Endothelial cell (in vitro differentiated cells): ENCODE measurements at places on chromosomes 1 and 21.
A peak's percentile ranks its signal among the peaks of the same experiment; 100 is the strongest.

DNA sequence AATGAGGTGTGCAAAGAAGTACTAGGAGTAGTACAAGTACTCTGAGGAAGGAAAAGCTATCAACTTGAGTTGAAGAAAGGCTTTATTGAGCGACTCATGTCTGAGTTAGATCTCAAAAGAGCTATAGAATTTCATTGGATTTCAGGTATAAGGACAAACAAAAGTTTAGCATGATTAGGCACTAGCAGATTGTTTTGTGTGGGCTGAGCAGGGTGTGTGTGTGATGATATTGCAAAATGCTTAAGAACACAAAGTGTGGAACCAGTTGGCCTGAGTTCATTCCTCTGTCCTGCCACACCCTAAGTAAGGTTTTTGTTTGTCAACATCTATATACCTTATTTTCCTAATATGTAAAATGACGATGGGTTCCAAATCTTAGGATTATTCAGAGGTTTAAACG, 158.9 kb downstream of the KCNK2 start:
- DNase-seq = no peak

- no peak for DNase-seq
Observed at GRCh38 chr1:207309745-207310273, 11.7 kb upstream of the CD55 start.

DNA sequence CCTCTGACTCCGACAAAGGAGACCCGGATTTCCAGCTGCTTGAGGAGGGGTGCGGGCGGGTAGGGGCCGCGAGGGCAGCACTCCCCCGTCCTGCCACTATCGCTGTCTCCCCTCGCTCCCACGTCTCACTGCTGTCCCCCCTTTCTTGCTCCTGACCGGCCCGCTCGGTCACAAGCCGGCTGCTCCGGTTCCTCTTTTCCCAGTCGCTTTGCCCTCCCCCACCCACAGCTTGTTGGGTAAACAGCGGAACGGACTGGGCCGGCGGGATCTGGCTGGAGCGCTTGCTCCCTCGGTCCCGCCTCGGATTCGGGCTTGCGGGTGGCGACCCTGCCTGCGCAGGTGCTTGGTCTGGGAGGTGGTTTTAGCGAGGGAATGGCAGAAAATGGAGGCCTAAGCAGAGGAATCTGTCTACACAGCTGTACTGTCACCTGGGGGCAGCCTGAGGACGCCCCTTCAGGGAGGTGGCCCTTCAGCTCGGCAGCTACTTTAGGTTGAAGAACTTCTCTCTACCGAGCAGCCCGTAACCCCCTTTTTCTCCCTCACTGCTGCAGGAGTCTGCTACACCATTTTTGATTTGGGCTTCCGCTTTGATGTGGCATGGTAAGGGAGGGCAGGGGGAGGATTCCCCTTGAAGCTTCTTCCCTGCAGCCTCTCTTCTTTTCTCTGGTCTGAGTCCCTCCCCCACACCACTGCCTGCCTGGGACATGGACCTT, 645 bp downstream of the ATP6V0B start:
- no peak for DNase-seq

- DNase-seq = no peak
Observed at GRCh38 chr21:43363506-43364260, 63.2 kb downstream of the SIK1 start.

DNA sequence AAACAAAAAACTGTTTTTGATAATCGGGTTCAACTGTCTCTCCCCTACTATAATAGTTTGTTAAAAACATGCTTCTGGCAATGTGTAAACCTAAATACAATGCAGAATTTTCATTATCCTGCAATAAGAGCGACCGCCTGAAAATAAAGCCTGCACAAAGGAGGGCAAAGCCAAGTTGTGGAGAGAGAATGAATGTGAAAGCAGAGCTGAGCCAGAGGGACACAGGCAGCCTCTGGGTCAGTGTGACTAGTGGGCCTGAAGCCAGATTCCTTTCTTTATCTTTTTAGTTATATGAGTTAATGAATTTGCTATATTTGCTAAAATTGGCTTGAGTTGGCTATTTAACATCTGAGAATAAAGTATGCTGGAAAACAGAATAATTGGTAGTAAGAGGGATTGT, 615.2 kb downstream of the PLA2G4A start:
- DNase-seq = no peak

DNA sequence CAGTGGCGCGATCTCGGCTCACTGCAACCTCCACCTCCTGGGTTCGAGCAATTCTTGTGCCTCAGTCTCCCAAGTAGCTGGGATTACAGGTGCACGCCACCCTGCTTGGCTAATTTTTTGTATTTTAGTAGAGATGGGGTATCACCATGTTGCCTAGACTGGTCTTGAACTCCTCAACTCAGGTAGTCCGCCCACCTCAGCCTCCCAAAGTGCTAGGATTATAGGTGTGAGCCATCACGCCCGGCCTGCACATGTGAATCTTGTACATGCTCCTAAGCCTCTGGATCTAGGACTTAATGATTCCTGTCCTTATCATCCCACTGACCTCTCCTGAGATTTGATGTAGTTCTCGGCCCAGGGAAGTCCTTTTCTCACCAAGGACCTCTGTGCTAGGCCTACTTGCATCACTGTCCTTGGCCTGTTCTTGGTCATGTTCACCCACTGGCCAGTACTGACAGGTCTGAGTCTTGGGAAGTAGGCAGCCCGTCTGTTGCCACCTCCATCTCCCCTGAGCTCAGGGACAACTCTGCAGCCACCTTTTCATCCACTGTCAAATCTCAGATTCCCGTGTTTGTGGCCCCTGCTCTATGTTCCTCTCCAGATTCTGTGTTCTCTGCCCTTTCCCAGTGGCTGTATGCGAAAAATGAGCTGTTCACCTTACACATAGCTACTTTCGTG, 9.4 kb downstream of the HYI start:
- DNase-seq = no peak

DNA sequence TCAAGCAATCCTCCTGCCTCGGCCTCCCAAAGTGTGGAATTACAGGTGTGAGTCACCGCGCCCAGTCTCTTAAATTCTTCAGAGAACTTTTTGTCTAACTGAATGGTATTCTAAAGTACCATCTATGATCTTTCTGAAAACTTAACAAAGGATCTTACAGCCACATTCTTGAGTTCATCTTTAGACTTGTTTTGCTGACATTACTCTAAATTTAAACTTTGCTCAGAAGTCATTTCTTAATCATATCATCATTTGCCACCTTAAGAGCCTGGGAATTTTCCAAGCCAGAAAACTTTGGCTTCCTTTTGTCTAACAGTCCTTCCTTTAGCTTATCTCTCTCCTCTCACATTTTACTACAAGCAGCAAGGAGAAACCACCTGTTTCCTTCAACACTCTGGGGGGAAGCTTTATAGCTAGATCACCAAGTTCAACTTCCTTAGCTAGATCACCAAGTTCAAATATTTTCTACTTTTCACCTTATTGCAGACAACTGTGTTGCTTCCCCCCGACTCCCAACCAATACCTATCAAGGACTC, 5.4 kb upstream of the ZBTB8A start:
- DNase-seq = no peak

DNA sequence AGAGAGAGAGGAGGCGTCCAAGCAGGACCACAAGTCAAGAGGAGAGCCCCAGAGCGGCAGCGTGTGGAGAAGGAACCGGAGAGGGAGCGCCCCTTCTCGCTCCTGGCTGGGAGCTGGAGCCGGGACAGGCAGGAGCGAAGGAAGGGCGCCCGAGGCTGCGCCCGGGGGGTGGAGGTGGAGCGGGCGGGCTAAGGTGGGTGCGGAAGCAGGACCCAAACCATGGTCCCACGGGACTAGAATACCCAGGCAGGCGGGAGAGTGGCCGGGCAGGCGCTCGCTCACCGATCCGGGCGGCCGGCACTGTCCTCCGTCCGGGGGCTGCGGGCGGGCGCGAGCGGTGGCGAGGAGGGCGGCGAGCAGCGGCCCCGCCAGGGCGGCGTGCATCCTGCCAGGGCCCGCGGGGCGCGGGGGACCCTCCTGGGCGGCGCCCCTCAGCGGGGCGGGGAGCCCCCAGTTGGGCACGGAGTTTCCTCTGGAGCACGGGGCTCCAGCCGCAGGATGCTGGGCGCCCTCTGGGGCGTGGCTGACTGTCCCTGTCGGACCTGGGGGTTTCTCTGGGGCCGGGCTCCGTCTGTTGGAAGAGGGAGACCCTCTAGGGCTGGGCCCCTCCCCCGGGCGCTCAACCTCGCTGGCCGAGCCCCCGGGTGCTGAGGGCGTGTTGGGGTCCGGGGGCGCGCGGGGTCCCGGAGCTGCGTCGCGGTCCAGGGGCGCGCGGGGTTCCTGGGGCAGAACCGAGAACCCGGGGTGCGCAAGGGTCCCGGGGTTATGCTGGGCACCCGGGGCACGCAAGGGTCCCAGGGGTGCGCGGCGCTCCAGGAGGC, 569 bp downstream of the TRABD2B start:
- DNase-seq = peak; percentile 32

DNA sequence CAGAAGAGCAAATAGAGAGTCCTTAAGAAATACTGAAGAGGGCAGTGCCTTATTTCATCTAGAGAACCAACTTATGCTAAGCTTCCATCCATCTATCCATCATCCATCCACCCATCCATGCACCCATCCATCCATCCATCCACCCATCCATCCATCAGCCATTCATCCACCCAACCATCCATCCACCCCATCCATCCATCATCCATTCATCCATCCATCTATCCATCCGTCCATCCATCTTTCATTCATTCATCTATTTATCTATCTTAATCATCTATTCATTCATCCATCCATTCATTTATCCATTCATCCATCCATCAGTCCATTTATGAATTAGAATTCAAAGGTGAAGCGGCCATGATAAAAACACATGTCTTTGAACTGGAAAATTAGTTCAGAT, 171.5 kb upstream of the FMN2 start:
- DNase-seq = no peak

- no peak for DNase-seq
Observed at GRCh38 chr21:26832546-26832945, 12.7 kb downstream of the ADAMTS1 start.

GRCh38 chr21:25638660-25639550, at the start of gene JAM2:
TSS of gene JAM2 (plus strand) at chr21:25639258. CDS start at chr21:25639822, 564 bp downstream.
- DNase-seq = peak; percentile 30

DNA sequence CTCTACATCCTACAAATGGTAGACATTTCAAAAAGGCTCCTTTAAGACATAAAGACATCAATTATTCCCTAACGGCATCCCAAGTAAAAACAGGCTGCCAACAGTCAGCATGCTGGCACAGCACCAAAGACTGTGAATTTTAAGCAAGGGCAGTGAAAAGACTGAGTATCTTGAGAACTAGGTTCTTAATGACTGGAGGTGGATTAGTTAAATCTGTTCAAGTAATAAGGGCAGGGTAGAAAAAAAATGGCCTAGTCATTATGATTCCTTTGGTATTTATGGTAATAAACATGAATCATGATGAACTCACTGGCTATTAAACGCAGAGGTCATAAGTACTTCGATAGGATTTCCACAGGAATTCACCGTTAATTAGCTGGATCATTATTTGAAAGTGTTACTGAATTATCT, 75.2 kb downstream of the KIFAP3 start:
- no peak for DNase-seq

- DNase-seq = peak; percentile 97
Observed at GRCh38 chr1:43147625-43148327, 24.3 kb downstream of the EBNA1BP2 start.

DNA sequence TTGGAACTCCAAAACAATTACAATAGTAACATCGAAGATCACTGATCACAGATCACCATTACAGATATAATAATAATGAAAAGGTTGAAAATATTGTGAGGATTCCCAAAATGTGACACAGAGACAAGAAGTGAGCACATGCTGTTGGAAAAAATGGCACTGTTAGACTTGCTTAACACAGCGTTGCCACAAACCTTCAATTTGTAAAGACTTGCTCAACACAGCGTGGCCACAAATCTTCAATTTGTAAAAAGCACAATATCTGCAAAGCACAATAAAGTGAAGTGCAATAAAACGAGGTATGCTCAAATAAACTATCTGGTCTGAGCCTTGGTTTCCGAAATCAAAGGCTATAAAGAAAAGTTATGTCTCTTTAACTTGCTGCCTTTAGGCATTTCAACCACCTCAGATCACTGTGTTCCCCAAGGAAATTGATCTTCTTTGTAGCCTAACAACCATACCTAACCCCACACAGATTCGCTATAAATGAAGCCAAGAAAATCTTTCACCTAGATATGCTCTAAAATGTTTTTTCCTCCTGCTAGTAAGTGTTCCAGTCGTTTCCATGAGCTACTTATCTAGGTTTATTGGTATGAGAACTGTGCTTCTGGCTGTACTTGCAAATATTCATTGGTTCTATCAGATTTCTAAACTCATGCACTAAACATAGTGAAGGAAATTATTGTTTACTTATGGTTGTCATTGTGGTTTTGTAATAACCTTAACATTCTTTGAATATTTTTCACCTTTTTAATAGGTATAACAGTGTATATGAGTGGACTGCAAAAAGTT, 13.1 kb upstream of the LPGAT1 start:
- DNase-seq = no peak

DNA sequence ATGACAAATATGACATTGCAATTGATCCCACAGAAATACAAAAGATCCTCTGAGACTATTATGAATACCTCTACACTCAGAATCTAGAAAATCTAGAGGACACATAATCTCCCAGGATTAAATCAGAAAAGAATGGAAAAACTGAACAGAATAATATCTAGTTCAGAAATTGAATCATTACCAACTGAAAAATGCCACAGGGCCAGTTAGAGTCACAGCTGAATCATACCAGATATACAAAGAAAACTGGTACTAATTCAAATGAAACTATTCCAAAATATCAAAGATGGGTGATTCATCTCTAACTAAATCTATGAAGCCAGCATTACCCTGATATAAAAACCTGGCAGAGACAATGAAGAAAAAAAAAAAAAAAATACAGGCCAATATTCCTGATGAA, 149.3 kb downstream of the BRINP3 start:
- no peak for DNase-seq

DNA sequence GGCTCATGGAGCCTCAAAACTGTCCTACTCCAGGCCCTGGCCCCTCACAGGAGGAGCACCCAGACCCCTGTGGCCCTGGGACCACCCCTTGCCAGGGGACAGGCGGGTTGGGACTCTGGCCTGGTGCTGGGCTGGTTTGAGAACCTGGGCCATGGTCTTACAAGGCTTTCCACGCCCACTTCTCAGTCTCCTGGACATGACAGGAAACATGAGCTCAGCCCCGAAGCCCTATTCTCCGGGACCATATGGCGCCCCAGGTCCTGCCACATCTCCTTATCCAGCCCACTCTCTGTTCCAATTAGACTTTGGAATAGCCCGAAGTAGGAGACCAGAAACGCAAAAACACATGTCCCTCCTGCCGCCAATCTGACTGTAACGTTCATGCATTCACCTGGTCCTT, 47.9 kb downstream of the KCNAB2 start:
- no peak for DNase-seq

DNA sequence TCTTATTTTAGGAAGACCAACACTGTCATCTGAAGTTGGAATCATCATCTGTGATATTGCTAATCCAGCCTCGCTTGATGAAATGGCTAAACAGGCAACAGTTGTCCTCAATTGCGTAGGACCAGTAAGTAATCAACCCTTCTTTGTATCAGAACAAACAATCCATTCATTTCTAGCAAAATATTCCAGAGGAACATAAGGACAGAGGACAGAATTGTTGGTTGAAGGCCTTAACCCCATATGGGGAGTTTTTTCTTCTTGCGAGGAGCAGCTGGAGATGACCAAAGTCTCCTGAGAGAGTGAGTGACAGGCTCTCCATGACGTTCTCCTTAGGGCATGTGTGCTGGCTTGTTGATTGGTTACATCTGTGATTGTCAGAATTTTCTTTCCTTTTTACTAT, 2.7 kb downstream of the SCCPDH start:
- no peak for DNase-seq

- DNase-seq = peak; percentile 77
Observed at GRCh38 chr1:150165622-150166612, 16.2 kb downstream of the PLEKHO1 start.

- no peak for DNase-seq
Observed at GRCh38 chr1:23548704-23549143, 10.6 kb downstream of the ID3 start.
